Stimulated activated CD4-positive, alpha-beta T cell treated with anti-CD3 and anti-CD28 coated beads, TNF-alpha, amount 100 ng/mL, for 4 hours (primary cell): ENCODE measurements at places on chromosomes 7 and 10.

DNA sequence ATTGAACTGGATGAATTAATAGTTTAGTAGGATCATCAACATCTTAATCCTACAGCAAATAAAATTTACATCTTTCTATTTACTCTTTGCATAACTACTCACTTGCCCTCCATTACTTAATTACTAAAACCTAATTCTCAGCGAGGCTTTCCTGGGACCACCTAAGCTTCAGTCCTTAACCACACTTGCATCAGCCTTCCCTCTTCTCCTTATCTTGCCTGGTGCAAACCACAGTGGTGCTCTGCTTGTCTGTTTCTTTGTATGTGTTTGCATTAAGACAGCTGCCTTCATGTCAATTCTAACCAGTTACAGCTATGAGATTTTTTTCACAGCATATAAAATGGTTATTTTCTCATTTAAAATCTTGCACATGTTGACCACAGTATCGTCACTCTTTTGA, 72.6 kb upstream of the ZNF92 start:
- DNase-seq, result no peak

- no peak for DNase-seq
These were observed 4.3 kb downstream of the PLEKHA8 start for GRCh38 chr7:30032310-30033125.

GRCh38 chr7:130294314-130294713, 1.4 kb downstream of the CPA4 start:
- no peak for DNase-seq

DNA sequence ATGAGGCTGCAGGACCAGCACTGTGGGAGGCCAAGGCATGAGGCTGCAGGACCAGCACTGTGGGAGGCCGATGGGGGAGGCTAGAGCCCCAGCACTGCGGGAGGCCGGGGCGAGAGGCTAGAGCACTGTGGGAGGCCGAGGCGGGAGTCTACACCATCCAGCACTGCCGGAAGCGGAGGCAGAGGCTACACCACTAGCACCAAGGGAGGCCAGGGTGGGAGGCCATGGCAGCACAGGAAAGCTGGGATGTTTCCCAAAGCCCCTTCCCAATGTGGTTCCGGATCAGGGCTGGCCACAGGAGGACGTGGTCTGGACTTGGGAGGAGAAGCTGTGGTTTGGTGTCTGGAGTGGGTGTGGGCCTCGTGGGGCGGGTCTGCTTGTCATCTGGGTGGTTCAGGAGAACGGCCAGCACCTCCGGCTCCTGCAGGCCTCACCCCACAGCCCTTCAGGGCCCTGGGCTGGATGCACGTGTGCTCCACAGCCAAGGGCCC, 43.6 kb downstream of the PDGFA start:
- no peak for DNase-seq

GRCh38 chr7:1307828-1308227, 75.2 kb downstream of the UNCX start:
- no peak for DNase-seq

- DNase-seq, result no peak
These were observed 40.7 kb downstream of the ARL4A start for GRCh38 chr7:12728192-12728538.

GRCh38 chr7:71130031-71130679, 1.8 kb upstream of the GALNT17 start:
- no peak for DNase-seq

DNA sequence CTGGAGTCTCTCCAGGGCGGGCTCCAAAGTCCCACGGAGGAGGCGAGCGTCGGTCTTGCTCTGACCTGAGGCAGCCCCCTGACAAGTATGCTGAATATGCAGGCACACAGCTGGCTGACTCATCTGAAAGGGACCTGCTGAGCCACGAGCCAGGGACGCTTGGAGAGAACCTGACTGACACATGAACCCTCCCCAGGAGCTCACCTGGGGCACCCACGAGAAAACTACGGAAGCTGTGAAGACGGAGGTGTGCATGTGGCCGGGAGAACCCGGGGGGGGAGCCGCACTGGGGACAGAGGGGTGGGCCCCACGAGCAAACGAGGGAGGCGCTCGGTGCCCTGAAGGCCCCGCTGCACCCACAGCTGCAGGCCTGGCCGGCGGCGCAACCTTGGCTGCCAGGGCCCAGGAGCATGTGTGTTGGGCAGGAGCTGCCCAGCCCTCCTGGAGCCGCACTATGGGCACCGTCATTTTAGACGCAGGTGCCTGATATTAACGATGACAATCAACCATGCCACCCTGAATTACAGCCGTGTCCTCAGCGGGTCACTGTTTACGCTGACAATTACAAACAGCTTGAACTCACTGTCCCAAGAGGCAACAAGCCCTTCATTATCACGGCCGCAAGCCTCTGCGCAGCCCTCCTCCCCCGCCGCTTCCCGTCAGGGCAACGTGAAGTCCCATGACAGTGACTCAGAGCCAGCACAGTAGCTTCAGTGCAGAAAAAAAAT, 64.7 kb downstream of the DIP2C start:
- no peak for DNase-seq

- no peak for DNase-seq
These were observed 122.5 kb downstream of the CCNY start for GRCh38 chr10:35458500-35459448.

GRCh38 chr7:112546723-112547513, 66.1 kb downstream of the LSMEM1 start:
- no peak for DNase-seq

GRCh38 chr10:26780106-26780792, 80.5 kb downstream of the ABI1 start:
- DNase-seq, result no peak

DNA sequence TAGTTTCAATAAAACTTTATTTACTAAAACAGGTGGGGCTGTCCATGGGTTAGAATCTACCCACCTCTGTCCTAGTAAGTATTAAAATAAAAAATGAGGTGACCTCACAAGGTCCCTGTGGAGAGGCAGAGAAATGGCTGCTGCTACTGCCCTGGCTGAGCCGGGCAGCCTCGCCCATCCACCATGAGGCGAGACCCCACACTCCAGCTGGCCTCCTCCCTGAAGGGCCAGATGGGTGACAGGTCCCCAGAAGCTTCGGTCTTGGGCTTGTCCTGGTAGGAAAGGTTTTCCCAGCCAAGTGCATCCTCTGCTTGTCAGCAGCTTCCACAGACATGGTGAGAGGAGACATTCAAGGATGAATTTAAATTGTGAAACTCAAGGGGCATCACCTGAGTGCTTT, 565.8 kb downstream of the PTPRN2 start:
- DNase-seq, result no peak

DNA sequence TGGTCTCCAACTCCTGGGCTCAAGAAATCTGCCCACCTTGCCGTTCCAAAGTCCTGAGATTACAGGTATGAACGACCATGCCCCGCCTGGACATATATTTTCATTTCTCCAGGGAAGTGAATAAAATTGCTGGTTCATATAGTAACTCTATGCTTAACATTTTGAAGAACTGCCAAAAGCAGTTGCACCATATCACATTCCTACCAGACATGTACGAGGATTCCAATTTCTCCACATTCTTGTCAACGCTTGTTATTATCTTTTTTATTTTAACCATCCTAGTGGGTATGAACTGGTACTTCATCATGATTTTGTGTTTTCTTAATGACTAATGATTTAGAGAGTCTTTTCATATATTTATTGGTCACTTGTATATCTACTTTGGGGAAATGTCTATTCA, 21.9 kb upstream of the CPN1 start:
- no peak for DNase-seq

DNA sequence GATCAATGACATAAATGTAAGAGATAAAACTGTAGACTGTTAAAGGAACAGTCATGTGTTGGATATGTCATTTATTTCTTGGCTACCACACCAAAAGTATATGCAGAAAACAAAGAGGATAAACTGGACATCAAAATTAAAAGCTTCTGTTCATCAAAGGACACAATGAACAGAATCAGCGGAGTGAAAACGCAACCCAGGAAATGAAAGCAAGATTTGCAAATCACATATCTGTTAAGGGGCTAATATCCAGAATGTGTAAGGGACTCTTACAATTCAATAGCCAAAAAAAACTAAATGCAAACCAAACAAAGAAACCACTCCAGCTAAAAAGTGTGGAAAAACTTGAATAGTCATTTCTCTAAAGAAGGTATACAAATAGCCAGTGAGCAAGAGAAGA, 164.3 kb downstream of the ZMYND11 start:
- DNase-seq, result no peak

DNA sequence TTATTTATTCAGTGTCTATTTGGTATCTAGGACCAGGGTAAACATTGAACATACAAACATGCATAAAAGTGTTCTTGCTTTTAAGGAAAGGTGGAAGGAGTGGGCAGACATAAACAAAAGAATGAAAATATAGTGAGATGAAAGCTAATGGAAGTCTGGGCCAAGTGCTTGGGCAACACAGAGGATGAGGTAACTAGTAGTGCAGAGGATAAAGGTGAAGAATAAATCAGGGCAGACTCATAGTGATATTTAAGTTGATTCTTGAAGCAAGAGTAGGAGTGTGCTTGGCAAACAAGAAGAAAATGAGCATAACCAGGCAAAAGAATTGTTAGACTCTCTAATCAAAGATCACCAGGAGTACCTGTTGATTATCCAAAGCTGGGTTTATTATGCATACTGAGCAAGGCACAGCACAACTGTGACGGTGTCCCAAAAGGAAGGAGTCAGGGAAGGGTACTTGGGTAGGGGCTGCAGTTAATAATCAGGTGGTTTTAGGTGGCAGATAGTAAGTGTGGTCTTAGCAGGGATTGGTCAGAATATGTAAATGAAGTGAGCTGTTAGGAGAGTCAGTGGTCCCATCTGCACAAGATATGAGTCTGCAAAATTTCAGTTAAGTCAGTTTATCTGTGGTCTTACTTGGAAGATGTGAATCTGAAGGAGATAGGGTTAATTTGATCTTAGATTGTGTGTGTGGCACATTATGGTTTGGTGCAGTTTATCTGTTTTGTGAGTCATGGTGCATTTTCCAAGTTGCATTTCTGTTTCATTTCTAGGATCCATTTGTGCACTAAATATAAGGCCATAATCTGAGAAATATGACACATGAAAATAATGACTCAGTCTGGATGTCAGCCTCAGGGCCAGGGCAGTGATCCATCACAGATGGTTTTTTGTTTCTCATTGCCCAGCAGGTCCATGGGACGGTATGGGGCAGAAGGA, 30.6 kb upstream of the TAX1BP1 start:
- no peak for DNase-seq

GRCh38 chr7:141312395-141312794, 238.5 kb downstream of the TMEM178B start:
- DNase-seq, result no peak

DNA sequence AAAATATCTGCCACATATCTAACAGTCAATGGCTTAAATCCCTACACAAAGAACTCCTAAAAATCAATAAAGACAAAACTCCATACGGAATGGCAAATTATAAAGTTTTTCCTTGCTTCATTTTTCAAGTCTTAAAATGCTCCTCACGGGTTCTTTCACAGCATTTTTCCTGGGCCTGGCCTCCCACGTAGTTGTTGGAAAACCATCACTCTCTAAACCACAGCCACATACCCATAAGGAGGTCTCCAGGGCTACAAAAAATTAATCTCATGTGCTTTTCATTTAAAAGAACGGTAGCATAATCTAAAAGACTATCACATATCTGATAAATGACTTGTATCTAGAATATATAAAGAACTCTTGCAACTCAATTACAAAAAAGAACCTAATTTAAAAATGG, 2.9 kb downstream of the COA1 start:
- DNase-seq, result no peak

GRCh38 chr7:55246171-55246570, 119.0 kb upstream of the LANCL2 start:
- no peak for DNase-seq

- no peak for DNase-seq
These were observed 26.6 kb downstream of the RBM17 start for GRCh38 chr10:6115411-6115810.
